Upper lobe of left lung (tissue), 6 donors: ENCODE measurements at places on chromosomes 16 and 17. TPM values are rescaled to one million over a fixed set of nuclear protein-coding genes. Genes with fewer than 3 reads are reported as not detected.
A peak's percentile ranks its signal among the peaks of the same experiment; 100 is the strongest.

The EVI2B gene
- total RNA-seq: 90.0 TPM

The MARVELD3 gene
- 9.5 TPM for total RNA-seq

The CCL3 gene
- 3.1 TPM for total RNA-seq

The CCDC57 gene
- total RNA-seq: 52.9 TPM

The SAMD14 gene
- total RNA-seq: 0.49 TPM

The GJD3 gene
- total RNA-seq: 6.0 TPM

GRCh38 chr17:69269131-69269998 is 40.7 kb upstream of the ABCA10 start:
- H3K4me1 ChIP-seq: no peaks in the 10 kb centered on the region
- H3K36me3 ChIP-seq: no peaks in the 10 kb centered on the region
- DNase-seq: no peak
- H3K27me3 ChIP-seq: no peaks in the 10 kb centered on the region
- no peak overlapping the region for H3K4me3 ChIP-seq
- no peak overlapping the region for H3K27ac ChIP-seq

DNA sequence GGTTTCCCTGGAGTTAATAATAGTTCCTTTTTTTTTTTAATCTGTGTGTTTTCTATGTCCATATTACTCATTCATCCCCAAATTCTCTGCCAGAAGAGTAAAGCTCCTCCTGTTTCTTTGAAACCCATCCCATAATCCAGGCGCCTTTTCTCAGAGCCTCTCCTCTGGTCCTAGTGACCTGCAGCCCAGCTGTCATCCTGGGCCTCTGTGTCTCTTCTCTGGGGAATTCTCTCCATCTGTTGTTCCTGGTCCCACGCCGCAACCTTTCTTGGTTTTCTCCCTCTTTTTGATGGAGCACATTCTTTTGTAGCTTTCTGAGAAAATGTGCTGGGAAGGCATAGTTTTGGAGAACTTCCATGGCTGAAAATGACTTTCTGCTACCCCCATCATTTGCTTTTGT is 10.2 kb downstream of the KATNB1 start:
- no peak overlapping the region for H3K4me3 ChIP-seq
- no peak overlapping the region for H3K27ac ChIP-seq
- no peaks in the 10 kb centered on the region for H3K4me1 ChIP-seq
- no peak for DNase-seq
- H3K27me3 ChIP-seq: no peaks in the 10 kb centered on the region

DNA sequence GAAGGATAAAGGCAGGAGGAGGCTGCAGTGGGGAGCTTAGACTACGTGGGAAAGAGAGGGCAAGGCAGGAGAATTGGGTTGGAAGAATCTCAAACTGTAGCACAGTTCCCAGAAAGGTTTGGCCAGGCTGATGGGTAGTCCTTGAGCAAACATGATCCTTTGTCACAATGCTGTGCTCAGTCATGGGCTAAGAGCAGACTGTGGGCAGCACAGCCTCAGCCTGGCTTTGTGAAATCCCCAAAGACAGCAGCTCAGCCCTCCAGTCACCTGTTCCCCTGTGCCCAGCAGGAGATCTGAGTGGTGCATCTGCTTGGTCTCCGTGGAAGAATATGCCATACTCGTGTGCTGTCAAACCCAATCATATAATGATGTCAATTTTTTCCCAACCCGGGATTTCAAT is 10.6 kb upstream of the ENGASE start:
- no peaks in the 10 kb centered on the region for H3K27me3 ChIP-seq
- no peak overlapping the region for H3K4me3 ChIP-seq
- H3K27ac ChIP-seq: no peak overlapping the region
- H3K36me3 ChIP-seq: no peaks in the 10 kb centered on the region

DNA sequence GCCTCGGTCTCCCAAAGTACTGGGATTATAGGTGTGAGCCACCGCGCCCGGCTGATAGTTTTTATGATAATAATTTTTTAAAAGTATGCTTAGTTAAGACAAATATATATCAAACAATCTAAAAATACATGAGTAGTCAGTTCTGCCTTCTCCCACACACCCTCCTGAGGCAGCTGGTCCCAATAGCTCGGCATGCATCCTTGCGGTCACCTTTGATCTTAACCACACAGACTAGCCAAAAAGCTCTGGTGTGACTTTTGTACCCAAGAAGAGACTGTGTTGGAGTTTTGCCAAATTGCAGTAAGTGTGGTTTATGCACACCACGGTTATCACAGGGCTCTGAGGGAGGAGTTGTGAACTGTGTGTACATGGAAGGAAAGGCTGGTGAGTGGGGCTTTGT is 25.6 kb downstream of the ATP6V0A1 start:
- H3K27me3 ChIP-seq: no peaks in the 10 kb centered on the region
- H3K27ac ChIP-seq: no peak overlapping the region
- no peak overlapping the region for H3K4me3 ChIP-seq
- DNase-seq: no peak

DNA sequence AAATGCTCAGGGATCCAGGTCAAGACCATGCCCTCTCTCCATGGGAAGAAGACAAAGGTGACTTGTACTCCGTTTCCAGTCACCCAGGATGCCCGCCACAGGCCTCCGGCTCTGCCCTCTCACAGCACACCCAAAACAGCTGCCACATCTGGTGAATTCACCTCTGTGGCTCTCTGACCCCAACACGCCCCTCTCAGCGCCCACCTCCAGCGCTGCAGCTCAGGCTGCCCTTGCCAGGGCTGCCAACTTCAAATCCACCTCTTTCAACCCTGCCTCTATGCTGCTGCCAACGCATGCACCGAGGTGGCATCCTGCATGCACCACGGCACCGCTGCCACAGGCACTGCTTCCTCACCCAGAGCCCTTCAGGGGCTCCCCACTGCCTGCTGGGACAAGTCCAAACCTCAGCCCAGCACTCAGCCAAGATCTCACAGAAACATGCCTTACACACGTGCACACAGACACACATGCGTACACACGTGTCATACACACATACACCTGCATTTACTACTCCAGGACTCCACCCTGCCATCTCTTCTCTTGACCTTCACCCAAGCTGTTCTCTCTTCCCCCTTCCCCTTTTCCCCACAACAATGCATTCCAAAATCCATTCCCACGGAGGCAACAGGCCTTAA is 7.5 kb downstream of the HID1 start:
- peak; percentile 72 for DNase-seq
- no peaks in the 10 kb centered on the region for H3K36me3 ChIP-seq
- H3K4me1 ChIP-seq: peaks cover 17% of the 10 kb centered on the region
- H3K27me3 ChIP-seq: no peaks in the 10 kb centered on the region
- H3K27ac ChIP-seq: no peak overlapping the region

DNA sequence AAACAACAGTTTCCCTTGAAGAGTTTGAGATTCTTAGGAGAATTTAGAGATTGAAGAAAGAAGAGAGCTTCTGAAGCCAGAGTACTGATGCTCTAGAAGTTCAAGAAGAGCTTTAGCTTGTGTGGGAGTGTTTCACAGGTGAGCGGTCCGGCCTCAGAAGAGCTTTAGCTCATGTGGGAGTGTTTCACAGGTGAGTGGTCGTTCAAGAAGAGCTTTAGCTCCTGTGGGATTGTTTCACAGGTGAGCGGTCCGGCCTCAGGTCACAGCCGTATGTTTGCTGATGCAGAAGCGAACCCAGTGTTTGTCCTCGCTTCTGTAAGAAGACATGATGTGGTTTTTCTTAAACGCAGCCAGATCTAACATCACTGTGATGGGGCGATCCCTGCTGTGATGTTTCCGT is 76.4 kb downstream of the SEC14L1 start:
- no peaks in the 10 kb centered on the region for H3K27me3 ChIP-seq
- no peak overlapping the region for H3K4me3 ChIP-seq
- peak overlapping the region; percentile 77 for H3K27ac ChIP-seq
- H3K4me1 ChIP-seq: peaks cover 27% of the 10 kb centered on the region
- H3K36me3 ChIP-seq: peaks cover 71% of the 10 kb centered on the region

- no peak overlapping the region for H3K27ac ChIP-seq
- no peak overlapping the region for H3K4me3 ChIP-seq
- H3K27me3 ChIP-seq: no peaks in the 10 kb centered on the region
- H3K36me3 ChIP-seq: no peaks in the 10 kb centered on the region
- H3K4me1 ChIP-seq: no peaks in the 10 kb centered on the region
These were observed 197.0 kb downstream of the RAB11FIP4 start for GRCh38 chr17:31588512-31588911.

DNA sequence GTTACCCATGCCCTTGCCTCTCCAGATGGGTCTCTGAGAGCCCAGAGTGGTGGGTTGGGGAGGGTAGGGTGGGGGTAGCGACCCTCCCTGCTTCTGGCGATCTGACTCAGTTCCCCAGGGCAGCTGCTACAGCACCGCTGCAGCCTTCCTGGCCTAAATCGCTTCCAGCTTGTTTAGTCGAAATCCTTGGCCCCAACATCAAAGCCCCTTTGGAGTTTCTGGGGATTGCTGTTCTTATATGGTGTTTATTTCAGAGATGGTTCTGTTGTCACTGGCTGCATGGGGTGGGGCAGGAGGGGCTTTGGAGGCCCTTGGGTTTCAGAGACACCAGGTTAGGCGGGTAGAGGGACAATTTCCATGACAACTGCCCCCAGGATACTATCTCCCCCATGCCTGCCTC is 35.9 kb downstream of the FZD2 start:
- no peak overlapping the region for H3K4me3 ChIP-seq
- DNase-seq: no peak
- H3K27ac ChIP-seq: no peak overlapping the region

DNA sequence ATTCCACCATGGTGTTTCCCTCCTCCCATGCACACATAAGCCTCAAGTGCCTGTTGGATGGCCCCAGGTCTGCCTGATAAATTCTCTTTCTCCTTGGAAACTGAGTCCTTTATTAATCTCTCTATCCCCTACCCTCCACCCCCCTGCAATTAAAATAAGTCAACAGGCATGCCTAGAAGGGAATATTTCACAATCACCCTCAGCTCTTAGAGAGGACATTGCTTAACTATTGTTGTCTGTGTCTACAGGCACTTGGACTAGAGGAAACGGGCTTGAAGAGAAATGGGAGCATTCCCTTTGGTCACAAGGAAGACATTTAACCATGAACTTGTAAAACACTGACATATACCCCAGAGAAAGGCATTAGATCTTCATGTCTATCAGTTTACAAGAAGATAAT is 39.5 kb downstream of the RCVRN start:
- H3K36me3 ChIP-seq: no peaks in the 10 kb centered on the region
- no peaks in the 10 kb centered on the region for H3K4me1 ChIP-seq
- H3K27ac ChIP-seq: no peak overlapping the region
- H3K4me3 ChIP-seq: no peak overlapping the region
- DNase-seq: no peak
- no peaks in the 10 kb centered on the region for H3K27me3 ChIP-seq

GRCh38 chr17:58092101-58092796 is 9.0 kb downstream of the DYNLL2 start:
- no peak overlapping the region for H3K4me3 ChIP-seq
- H3K27ac ChIP-seq: no peak overlapping the region
- DNase-seq: no peak
- H3K4me1 ChIP-seq: no peaks in the 10 kb centered on the region
- no peaks in the 10 kb centered on the region for H3K27me3 ChIP-seq

DNA sequence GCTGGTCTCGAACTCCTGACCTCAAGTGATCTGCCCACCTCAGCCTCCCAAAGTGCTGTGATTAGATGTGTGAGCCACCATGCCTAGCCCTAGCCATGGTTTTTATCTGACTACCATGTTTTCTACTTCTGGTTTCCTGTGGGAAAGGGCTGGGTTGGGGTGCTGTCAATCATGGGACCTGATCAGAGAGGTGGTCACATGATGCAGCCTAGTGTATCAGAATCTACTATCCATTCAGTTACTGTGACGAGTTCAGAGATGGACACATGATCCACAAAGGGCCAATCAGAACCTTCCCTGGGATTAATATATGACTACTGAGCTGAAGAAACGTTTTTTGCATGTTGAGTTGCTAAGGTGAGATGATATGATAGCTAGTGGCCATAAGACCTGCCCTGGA is 59.1 kb downstream of the ABCC6 start:
- H3K36me3 ChIP-seq: peaks cover 36% of the 10 kb centered on the region
- no peak for DNase-seq
- H3K27me3 ChIP-seq: no peaks in the 10 kb centered on the region

GRCh38 chr16:14013571-14014283 is 57.4 kb upstream of the MRTFB start:
- peaks cover 30% of the 10 kb centered on the region for H3K4me1 ChIP-seq
- DNase-seq: peak; percentile 28
- peak overlapping the region; percentile 43 for H3K4me3 ChIP-seq
- no peaks in the 10 kb centered on the region for H3K36me3 ChIP-seq

GRCh38 chr17:20944014-20944865 is 98.6 kb downstream of the USP22 start:
- H3K4me3 ChIP-seq: no peak overlapping the region
- no peaks in the 10 kb centered on the region for H3K27me3 ChIP-seq
- H3K4me1 ChIP-seq: no peaks in the 10 kb centered on the region
- DNase-seq: no peak

DNA sequence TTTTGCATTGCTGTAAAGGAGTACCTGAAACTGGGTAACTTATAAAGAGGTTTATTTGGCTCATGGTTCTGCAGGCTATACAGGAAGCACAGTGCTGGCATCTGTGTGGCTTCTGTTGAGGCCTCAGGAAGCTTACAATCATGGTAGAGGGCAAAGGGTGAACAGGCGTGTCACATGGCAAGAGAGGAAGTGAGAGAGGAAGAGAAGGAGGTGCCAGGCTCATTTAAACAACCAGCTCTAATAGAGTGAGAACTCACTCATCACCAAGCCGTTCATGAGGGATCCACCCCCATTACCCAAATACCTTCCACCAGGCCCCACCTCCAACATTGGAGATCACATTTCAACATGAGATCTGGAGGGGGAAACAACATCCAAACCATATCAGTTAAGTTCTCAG is 16.4 kb upstream of the CLEC19A start:
- DNase-seq: no peak
- H3K27me3 ChIP-seq: no peaks in the 10 kb centered on the region
- H3K4me1 ChIP-seq: no peaks in the 10 kb centered on the region
- H3K36me3 ChIP-seq: peaks cover 6% of the 10 kb centered on the region
- H3K27ac ChIP-seq: no peak overlapping the region

DNA sequence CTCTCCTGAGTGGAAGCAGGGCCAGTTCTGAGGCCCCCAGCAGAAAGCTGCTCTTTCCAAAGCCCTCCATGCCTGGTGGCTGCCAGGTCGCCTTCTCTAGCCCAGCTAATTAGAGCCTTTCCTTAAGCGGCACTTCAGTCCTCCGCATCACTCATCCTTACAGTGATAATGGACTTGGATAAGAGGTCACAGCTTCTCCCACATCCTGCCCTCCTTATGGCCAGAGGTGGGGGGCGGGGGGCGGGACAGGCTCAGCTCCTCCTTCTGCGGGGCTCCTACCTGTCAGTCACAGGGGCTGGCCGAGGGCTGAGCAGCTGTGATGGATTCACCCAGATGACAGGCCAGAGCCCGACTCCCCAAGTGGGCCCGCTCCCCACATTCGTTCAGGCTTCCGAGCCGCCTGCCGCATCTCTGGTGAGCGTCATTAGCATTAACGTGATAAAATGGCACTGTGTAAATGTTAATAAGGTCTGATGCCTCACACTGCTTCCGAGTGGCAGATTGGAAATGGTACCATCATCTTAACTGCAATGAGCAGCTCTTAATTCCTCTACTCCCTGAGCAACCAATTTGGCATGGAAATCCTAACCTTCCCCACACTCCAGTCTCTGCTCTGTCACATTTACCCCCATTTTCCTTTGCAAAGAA is 41.3 kb downstream of the GRIN2C start:
- H3K27me3 ChIP-seq: no peaks in the 10 kb centered on the region
- H3K36me3 ChIP-seq: peaks cover 21% of the 10 kb centered on the region
- H3K4me1 ChIP-seq: peaks cover 8% of the 10 kb centered on the region
- no peak overlapping the region for H3K27ac ChIP-seq
- no peak overlapping the region for H3K4me3 ChIP-seq
- DNase-seq: no peak
